ENCODE measurements at places on chromosomes 11 and 22.

GRCh38 chr22:29553351-29554224 lies at the start of gene THOC5:
THOC5 (minus strand) TSS chr22:29553757; CDS start chr22:29549147, 4,610 bp downstream.
- peak; percentile 89 for DNase-seq

- DNase-seq: no peak
These were observed 40.7 kb downstream of the LMO1 start for GRCh38 chr11:8222820-8223512.

DNA sequence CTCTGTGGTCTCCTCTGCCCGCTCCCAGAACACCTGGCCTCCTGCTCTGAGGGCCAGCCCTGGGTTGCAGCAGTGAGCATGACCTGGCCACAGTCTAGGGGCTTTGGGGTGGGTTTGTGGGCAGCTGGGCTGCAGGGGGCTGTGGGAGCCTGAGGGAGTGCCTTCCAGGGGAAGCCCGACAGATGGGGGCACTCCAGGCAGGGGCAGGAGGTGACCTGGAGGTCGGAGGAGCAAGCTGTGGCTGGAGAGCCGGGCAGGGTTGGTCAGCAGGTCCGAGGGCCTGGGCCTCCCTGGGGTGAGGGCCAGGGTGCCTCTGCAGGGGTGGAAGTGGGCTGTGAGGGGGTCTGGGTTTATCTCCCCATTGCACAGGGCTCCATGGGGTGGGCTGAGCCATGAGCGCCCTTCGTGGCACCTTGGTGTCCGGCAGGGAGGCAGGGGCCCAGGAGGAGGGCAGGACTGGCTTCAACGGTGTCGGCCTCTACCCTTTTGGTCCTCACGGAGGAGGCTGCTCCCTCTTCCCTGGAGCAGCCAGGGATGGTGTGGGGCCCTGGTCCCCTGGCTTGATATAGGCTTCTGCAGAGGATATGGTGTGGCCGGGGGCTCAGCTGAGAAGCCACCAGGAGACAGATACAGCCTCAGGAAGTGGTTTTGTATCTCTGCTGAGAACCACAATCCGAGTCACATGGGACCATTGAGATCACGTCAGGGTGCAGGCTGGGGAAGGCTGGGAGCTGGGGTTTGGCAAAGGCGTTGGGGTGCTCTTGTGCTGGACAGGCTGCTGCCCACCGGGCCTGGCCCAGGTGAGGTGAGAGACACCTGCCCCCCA lies 22.3 kb downstream of the KCNQ1 start:
- DNase-seq: peak; percentile 69

DNA sequence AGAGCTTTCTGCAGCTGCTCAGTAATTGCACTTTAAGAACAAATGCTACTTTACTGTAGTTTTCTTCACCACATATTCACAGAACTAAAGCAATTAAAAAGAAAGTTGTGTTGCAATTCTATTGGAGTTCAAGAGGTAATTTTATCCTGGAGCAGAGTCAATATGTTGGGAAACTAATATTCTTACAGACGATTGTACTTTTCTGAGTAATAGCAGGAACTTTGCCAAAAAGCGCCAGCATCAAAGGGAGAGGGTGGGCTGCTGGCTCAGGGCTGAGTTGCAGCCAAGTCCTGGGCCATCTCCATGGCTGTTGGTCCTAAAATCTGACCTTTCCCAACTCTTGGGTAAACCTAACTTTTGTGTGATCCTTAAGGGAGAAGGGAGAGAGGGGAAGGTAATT lies 73.6 kb upstream of the MYO18B start:
- no peak for DNase-seq

DNA sequence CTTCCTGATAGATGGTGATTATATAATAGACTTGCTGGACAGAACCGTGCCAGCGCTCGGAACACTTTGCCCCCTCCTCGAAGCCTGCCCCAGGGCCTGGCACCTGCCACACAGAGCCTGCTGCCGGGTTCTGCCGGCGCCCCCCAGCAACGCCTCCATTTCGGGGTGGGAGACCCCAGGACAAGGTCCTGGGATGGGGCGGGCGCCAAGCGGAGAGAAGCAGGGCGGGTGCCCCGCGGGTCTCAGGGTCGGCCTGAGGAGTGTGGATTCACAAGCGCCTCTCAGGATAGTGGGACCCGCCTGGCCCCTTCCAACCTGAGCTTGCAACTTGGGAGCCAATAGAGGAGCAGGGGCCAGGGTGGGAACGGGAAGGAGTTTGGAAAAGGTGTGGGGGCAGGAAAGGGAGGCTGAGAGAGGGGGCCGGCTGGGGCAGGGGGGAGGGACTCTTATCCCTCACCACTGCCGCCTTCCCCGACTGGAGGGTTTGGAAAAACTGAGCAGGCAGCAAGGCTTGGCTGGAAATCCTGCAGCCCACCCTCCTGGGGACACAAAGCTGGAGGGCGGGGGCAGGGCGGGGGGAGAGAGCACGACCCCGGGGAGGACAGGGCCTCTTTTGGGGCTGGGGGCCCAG lies 3.3 kb upstream of the BCL9L start:
- DNase-seq: no peak
